Right lung (tissue), 10 donors: ENCODE measurements at places on chromosomes 3 and 15. TPM values are rescaled to one million over a fixed set of nuclear protein-coding genes. Genes with fewer than 3 reads are reported as not detected.

Gene CD200
- 56.4 TPM for polyA plus RNA-seq

Gene HTR3E
- polyA plus RNA-seq = not detected

Gene GRM2
- polyA plus RNA-seq = 1.1 TPM

Gene C2CD4A
- polyA plus RNA-seq = 0.04 TPM

Gene PLA2G4F
- polyA plus RNA-seq = 11.8 TPM

Gene FANCD2
- polyA plus RNA-seq = 15.5 TPM

Gene B2M
- polyA plus RNA-seq = 1,405 TPM

Gene KNG1
- polyA plus RNA-seq = 0.90 TPM

Gene COL6A6
- polyA plus RNA-seq = 54.3 TPM

Gene CA12
- polyA plus RNA-seq = 6.4 TPM

Gene TUSC7
- not detected for polyA plus RNA-seq

Gene DIS3L
- polyA plus RNA-seq = 45.6 TPM
